Bone marrow (tissue), 2 donors: ENCODE measurements at places on chromosomes 2 and 18.

DNA sequence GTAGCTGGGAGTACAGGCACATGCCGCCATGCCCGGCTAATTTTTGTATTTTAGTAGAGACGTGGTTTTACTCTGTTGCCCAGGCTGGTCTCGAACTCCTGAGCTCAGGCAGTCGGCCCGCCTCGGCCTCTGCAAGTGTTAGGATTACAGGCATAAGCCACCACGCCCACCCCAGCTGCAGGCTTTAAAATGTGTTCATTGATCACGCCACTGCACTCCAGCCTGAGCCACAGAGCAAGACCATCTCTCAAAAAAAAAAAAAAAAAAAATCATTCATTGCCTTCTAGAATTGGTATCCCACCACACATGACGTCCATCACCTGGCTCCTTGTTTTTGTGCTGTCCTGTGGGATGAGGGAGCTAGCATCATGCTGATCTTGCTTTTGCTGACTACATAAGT, 127.4 kb downstream of the VIT start:
- DNase-seq = no peak

DNA sequence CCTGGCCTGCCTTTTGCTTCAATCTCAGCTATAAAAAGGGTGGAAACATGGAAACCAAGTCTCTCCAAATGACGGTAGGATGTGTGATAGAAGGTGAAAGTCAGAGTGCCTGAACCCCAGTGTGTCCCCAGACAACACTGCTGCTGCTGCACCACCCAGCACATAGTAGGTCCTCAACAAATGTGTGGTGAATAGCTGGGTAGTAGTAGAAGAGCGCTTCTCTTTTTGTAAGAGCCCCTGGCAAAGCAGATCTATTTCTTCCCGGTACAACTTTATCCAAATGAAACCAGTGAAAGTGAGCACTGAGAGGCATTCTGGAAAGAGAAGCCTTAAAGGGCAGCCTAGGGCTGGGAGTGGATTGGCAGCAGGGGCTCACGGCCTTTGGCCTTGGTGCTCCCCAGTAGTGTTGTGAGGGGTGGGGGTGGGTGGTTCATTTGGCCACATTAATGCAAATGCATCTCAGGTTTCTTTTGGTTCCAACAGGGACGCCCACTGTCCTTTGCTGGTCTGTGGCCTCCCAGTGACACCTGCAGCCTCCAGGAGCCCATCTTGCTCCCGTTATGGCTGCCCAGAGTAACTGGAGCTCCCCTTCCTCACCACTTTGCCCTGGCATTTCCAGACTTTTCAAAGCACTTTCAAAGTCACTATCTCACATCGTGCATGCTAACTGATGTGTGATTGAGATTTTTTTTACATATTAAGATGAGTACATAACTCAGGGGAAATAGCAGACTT, 304.3 kb upstream of the EPAS1 start:
- DNase-seq = no peak

DNA sequence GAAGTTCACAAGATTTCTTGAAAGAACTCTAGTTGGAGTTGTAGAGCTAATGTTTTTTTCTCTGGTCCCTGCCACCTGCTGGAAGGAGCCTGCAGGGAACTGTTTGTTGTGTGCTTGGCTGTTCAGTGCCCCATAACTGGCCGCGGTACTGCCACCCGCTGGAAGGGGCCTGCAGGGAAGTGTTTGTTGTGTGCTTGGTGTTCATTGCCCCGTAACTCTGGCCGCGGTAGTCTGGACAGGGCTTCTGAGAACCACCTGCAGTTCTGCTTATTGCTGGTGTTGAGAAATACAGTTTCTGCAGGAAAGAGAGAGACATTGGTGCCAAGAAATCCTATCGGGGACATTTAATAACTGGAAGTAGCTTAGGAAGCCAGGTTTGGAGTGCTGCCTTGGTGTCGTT, 58.1 kb downstream of the AGAP1 start:
- no peak for DNase-seq

DNA sequence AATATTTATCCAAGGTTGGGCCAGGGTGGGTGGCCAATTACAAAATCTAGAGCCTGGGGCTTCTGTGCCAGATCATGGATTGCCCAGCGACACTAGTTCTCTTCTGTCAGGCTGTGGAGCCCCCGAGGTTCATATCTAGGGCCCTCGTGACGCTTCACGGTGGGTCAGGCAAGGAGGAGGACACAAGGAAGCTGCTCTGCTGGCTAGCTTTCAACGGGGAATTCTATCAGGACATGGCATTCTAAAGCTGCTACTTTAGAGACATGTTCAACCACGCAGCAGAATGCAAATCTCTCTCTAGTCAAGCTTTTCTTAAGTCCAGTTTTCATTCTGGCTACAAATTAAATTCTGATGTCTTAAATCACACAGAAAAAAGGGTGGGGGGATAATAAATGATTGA, 180.2 kb downstream of the THADA start:
- no peak for DNase-seq

DNA sequence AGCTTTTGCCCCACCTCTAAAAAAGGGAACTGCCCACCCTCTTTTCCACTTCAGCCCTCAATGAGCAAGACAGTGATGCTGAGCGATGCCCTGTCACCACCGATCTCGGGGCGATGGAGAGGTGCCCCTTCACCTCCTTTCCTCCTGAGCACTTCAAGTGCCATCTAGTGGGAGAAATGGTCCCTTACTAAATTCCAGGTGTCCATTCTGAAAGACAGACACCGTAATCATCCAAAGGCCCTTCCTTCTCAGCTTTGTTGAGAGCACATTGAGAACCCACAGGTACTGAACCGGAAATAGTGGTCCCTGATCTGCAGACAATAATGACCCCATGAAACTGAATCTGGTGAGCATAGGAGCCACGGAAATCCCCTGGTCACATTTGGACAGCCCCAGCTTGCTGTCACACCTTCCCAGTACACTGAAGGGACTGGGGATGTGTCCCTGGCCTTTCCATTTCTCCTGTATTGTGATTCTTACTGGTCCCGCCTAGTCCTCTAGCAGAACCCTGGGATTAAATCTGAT, 38.5 kb downstream of the KCTD18 start:
- DNase-seq = no peak

DNA sequence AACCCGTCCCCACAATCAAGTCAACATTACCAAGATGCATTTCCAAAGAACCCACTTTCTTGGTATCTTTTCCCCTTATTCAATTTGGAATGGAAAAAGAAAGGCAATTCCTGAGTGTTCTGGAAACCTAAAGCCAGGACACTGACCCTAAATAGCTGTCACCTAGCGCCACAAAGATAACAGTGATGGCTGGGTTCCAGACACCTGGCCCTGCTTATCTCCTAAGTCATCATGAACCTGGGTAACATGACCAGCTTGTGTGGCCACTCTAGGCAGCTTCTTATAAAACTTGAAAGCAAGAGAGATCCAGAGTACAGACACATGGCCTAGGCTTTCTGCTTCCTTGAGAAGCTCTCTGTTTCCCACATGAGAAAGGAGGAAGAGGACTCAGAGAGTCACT, 95.4 kb downstream of the BOD1L2 start:
- no peak for DNase-seq

DNA sequence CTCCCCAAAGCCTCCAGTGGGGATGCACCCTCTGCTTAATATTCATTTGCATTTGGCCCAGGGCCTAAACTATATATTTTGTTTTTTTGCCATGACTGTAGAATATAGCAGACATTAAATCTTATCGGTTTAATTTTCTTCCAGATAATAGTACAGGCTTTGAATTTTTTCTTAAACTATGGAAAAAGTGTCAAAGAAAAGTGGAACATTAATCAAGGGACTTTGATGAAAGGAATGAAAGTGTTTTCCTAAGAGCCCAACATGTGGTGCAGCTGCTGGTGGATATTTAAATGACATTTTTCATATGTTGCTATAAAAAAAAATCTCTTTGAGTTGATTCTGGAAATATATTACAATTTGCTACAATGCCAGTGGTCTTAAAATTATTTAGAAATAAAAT, 346.8 kb downstream of the CYP26B1 start:
- DNase-seq = no peak

DNA sequence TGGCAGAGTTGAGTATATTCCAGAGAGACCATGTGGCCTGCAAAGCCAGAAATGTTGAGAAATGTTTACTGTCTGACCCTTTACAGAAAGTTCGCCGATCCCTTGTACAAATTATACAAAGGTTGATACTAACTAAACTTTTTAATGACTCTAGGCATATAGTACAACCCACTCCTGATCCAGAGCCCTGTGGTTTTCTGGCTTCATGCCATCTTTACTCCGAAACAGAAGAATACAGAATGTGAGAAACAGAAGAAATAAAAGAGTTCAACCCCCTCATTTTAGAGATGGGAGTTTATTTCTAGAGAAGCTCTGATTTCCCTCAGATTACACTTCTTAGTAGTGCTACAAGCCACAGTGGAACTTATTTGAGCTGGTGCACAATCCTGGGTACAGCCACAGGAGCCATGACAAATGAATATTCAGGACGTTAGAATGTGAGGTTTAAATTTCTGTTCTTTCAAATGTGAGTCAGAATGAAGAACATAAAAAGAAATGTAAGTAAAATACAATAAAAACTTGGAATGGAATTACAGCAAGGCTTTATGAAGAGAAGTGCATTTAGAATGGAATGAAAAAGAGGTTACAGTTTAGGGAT, 38.0 kb upstream of the SMCHD1 start:
- DNase-seq = no peak

DNA sequence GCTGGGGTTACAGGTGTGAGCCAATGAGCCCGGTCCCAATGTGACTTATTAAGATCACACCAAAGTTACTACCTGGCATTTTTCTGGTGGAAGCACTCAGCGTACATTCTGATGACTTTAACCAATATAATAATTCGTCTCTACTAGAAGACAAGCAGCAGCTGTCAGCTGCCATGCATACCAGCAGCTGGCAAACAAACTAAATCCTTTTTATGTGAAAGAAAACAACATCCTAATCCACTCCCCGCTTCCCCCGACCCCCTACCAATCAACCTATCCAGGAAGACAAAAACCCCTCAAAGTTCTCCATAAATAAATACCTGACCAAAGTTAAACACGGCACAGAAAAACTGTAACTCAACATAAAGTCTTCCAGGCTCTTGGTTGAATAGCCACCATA, 42.1 kb downstream of the GPR155 start:
- DNase-seq = no peak

DNA sequence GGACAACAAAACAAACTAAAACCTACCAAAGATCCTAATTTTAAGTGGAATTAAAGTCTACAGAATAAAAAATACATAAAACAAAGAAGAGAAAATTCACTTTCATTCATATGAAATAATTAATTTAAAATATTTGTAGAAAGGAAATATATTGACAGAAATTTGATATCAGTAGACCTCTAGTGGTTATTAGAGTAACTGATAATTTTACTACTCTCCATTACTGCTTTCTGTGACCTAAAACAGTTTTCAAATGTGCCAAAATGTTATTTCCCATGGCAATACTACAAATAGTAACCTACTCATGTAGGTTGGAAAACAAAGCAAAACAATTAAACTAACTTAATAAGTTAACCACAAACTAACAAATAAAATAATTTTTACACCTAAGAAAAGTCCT, 147.1 kb downstream of the NOL4 start:
- DNase-seq = no peak

DNA sequence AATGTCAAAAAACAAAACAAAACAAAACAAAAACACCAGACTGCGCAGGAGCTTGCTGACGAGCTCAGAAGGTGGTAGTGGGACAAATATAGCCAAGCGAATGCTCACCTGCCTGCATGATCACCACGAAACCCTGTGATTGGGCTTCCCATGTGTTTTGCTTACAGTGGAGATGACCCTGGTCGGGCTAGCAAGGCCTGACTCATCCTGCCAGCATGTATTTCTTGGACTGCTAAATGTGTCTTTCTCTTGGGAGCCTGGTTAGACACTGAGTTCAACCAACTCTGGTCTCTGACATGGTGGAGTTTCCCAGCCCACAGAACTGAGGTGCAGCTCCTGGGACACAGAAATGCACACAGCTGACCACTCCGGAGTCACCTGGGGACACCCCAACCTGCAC, 30.7 kb upstream of the DUSP2 start:
- DNase-seq = no peak

DNA sequence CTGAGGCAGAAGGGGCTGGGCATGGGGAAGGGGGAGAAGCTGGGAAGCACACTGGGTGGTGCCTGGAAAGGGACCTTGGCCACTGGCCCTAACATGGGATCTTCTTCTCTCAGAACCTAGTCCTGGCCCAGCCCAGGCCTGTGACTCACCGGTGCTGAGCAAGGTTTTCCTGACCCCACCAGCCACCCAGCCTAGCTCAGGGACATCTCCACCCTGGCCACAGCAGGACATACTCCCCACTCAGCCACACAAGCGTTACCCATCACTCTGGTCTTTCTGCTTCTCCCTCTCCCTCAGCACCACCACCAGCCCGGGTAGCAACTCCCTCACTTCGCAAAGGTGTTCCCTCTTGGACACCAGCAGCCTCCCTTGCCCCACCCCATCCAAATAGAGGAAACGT, 22.8 kb downstream of the TNS1 start:
- DNase-seq = no peak

DNA sequence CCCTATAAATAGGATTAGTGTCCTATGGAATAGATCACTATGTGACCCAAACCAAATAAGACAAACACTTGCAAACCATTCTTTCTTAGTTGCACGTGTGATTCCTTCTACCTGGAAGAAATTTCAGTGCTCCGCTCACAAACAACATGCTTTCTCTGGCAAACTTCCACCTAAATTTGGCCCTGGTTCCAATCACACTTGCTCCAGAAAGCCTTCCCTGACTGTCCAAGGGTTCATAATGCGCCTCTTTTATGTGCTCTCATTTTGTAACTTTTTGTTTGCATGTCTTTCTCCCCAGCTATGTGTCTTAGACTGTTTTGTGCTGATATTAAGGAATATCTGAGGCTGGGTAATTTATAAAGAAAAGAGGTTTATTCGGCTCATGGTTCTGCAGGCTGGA, 69.8 kb downstream of the GRB14 start:
- no peak for DNase-seq

DNA sequence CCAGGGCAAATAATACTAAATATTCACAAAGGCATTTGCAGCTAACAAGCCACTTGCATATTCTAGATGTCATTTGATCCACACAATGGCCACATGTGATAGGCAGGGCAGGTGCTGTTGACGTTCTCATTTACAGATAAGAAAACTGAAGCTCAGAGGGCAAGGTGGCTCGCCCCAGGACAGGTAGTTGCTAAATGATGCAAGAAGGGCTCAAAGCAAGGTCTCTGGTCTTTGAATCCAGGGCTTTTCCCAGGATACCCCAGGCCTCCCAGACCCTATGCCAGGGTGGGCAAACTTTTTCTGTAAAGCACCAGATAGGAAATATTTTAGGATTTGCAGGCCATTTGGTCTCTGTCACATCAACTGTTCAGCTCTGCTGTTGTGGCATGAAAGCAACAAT, 35.1 kb downstream of the LOXHD1 start:
- no peak for DNase-seq

DNA sequence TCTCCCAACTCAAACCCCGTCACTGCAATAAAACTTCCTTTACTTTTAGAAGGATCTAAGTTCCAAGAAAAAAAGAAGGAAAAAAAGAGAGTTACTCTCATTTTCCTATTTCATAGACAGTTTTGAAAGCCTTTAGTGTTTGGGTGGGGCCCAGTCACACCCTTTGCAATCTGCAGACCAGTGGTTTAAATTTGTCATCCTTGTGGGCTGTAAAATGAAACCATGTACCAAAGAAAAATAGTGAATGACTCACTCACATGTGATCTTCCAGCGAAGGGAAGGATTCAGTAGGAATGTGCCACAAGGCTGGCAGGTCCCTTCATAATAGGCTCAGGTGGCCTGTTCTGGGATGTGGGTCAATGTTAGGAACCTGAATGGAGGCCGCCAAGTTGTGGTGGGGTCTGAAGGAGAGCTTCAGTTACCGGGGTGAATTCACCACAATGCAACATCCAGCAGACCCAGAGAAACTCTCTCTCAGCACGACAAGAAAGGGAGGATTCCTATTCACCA, 28.3 kb downstream of the ANXA4 start:
- DNase-seq = peak; percentile 71

GRCh38 chr2:34785206-34785785, 1186.2 kb upstream of the FAM98A start:
- no peak for DNase-seq
